ENCODE measurements at places on chromosomes 5 and 9.

GRCh38 chr5:73183481-73183891, 10.5 kb downstream of the TMEM174 start:
- H3K36me3 ChIP-seq = no peaks in the 10 kb centered on the region
- H3K27ac ChIP-seq = no peak overlapping the region
- no peak overlapping the region for H3K4me3 ChIP-seq
- no peaks in the 10 kb centered on the region for H3K27me3 ChIP-seq

DNA sequence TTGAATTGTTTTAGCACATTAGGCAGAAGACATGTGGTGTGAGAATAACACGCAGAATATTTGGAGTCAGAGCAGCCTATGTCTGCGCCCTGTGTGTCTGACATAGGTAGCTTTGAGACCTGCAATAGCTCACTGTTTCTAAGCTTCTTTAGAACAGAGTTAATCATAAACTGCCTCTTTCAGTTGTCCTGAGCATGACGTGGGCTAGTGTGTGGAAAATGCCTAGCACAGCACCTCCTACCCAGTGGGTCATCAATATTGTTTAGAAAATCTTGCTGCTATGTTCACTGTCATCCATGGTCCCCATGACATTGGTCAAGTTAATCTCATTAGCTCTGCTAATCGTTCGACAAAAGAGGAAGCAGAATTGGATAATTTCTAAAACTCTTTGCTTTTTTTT, 357.4 kb upstream of the SGCD start:
- H3K27ac ChIP-seq = no peak overlapping the region
- no peak overlapping the region for H3K4me3 ChIP-seq
- no peaks in the 10 kb centered on the region for H3K27me3 ChIP-seq
- H3K4me1 ChIP-seq = no peaks in the 10 kb centered on the region
- no peak for DNase-seq

GRCh38 chr9:73031350-73031749, 78.5 kb upstream of the ALDH1A1 start:
- H3K27me3 ChIP-seq = no peaks in the 10 kb centered on the region
- H3K4me3 ChIP-seq = no peak overlapping the region
- no peaks in the 10 kb centered on the region for H3K4me1 ChIP-seq
- H3K36me3 ChIP-seq = no peaks in the 10 kb centered on the region
- no peak overlapping the region for H3K27ac ChIP-seq
- no peak for DNase-seq

GRCh38 chr5:15693933-15694332, 194.0 kb downstream of the FBXL7 start:
- no peaks in the 10 kb centered on the region for H3K4me1 ChIP-seq
- H3K27ac ChIP-seq = no peak overlapping the region
- no peak for DNase-seq
- no peak overlapping the region for H3K4me3 ChIP-seq

GRCh38 chr5:139262059-139262741, 31.3 kb upstream of the MATR3 start:
- H3K27me3 ChIP-seq = no peaks in the 10 kb centered on the region
- DNase-seq = no peak
- no peaks in the 10 kb centered on the region for H3K4me1 ChIP-seq
- H3K27ac ChIP-seq = no peak overlapping the region

DNA sequence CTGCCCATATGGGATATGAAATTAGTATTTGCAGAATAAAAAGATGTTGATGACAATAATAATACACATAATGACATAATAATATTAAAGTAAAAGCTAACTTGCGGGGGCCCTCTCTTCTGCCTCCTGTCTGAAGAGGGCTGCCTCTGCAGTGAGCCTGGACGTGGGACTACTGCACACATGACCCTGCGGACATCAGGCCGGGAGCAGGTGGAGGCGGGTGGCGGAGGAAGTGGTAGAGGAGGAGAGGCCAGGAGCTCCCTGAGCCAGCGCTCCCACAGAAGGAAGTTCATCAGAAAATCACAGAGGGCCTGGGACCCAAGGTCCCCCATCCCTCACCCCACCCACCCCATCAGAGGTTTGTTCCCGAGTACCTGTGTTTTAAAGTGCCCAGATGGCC, 60.5 kb downstream of the ROPN1L start:
- H3K27me3 ChIP-seq = no peaks in the 10 kb centered on the region
- no peak overlapping the region for H3K4me3 ChIP-seq
- no peak for DNase-seq
- H3K4me1 ChIP-seq = no peaks in the 10 kb centered on the region
- H3K27ac ChIP-seq = no peak overlapping the region

DNA sequence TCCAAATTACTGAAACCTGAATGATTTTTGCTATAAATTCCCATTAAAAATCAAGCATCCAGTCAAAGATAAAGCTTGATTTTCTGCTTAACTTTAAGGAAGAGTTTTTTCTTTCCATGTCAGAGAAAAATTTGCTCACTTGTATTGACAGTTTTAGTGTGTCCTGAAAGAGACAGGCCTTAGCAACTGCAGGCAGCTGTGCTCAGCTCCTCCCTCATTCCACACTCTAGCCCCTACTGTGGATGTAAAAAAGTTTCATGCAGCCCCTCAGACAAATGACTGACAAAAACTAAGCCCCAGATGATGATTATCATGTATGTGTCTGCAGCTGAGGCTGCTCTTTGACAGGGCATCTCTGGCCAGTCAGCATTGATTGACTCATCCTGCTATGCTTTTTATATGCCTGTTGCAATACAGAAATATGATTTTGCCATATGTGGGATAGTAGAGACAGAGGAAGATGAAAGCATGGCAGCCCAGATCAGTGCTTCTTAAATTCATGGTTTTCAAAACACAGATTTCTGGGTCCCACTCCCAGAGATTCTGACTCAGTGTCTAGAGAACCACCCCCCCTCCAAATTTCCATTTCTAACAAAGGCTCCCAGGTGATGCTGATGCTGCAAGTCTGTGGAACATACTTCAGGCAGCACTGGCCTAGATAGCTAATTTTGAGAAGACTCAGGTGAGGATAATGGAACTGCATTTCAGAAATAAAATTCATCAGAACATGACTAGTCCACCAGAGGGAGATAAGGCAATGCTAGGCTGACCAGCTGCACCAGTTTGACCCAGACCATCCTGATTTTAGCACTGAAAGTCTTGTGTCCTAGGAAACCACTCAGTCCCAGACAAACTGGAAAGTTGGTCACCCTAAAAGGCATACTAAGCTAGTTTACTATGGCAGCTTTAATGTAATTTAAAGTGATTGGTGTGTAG, 298.7 kb upstream of the KCNN2 start:
- no peaks in the 10 kb centered on the region for H3K27me3 ChIP-seq
- no peaks in the 10 kb centered on the region for H3K36me3 ChIP-seq
- H3K27ac ChIP-seq = no peak overlapping the region
- no peak for DNase-seq
- no peak overlapping the region for H3K4me3 ChIP-seq

- H3K36me3 ChIP-seq = no peaks in the 10 kb centered on the region
- no peak overlapping the region for H3K4me3 ChIP-seq
- H3K27me3 ChIP-seq = no peaks in the 10 kb centered on the region
- DNase-seq = no peak
These were observed 98.8 kb upstream of the RAPGEF1 start for GRCh38 chr9:131838530-131839280.

GRCh38 chr9:15743512-15743911, 190.7 kb downstream of the CCDC171 start:
- H3K4me1 ChIP-seq = no peaks in the 10 kb centered on the region
- no peak overlapping the region for H3K4me3 ChIP-seq
- no peak overlapping the region for H3K27ac ChIP-seq
- H3K36me3 ChIP-seq = no peaks in the 10 kb centered on the region

DNA sequence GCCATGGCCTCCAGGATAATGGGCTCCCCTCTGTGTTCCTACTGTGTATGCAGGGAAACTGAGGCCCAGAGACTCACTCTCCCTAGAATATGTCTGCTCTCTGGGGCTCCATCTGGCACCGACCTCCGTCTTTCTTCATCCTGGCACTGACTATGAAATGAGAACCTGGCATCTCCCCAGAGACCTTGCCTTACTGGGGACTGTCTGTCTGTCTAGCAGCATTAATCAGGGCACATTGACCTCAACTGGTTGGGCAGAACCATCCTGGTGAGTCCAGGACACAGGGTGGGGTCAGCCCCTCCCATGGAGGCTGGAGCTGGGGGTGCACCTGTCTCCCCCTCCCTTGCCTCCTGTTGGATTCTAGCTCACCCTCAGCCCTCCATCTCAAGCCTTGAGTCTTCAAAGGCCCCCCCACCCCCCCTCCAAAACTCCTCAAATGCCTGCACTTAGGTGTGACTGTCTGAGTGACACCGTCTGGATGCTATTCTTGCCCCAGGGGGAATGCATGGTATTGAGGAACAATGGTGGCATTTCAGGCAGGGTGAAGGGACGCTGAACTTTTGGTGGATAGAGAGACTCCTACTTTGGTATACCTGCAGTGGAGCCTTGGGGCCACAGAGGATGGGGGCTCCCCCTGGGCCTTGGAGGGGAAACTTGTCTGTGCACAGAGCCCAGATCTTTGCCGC, 12.8 kb upstream of the PITX1 start:
- H3K4me3 ChIP-seq = no peak overlapping the region
- DNase-seq = no peak
- no peak overlapping the region for H3K27ac ChIP-seq
- H3K4me1 ChIP-seq = no peaks in the 10 kb centered on the region
- no peaks in the 10 kb centered on the region for H3K27me3 ChIP-seq

DNA sequence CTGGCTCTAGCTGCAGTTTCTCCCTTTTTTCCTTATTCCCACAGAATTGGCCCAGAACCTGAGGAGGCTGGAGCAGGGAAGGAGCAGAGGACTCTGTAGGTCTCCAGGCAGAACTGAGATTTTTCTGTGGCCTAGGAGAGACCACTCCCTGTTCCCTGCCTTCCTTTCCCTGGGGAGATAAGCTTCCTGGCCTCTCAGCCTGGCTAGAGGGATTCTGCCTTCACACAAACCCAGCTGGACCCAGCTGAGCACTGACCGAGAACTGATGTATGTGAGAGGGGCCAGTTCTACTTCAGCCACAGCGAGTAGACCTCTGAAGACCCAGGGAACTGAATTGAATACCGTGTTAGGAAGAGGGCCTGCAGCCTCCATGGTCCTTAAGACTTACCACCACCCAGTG, 48.0 kb downstream of the RUSC2 start:
- peaks cover 4% of the 10 kb centered on the region for H3K27me3 ChIP-seq
- H3K36me3 ChIP-seq = no peaks in the 10 kb centered on the region
- no peak for DNase-seq
- no peak overlapping the region for H3K27ac ChIP-seq
- no peaks in the 10 kb centered on the region for H3K4me1 ChIP-seq

GRCh38 chr9:135823036-135823435, 84.3 kb downstream of the CAMSAP1 start:
- no peaks in the 10 kb centered on the region for H3K27me3 ChIP-seq
- no peak overlapping the region for H3K4me3 ChIP-seq
- no peak overlapping the region for H3K27ac ChIP-seq
- DNase-seq = no peak
- peaks cover 30% of the 10 kb centered on the region for H3K36me3 ChIP-seq

DNA sequence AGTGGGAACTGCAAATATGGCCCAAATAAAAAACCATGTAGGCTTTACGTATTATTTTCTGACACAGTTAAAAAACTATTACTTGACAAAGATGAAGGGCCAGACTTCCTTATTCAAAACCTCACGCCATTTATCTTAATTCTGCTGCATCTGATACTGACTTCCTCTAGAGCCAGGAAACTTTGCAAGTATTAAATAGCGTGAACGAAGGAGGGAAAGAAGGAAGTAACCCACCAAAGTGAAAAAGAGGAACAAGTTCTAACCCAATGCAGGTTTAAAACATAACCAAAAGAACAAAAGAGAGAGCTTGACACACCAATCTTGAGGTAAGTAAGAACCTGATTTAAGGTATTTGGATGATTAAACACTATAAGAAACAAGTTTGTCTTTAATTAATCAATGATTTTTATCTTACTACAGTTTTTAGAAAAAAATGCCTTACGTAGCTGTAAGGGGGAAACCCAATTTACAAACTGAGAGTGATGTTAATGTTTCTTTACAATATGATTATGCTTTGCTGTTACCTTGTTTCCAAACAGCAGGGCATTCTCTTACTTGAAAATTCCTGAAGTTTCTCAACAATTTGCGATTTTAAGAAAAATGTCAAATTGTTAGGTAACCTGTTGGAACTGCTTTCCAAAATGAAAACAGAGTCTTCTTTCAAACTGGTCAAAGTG, at the start of gene GAPT:
Gene GAPT (plus strand): TSS at position 220 of the 677 bp plus-strand sequence. CDS start 3,102 bp downstream, outside the sequence.
- H3K4me1 ChIP-seq = no peaks in the 10 kb centered on the region
- no peaks in the 10 kb centered on the region for H3K36me3 ChIP-seq
- no peak within 1 kb of the TSS for H3K4me3 ChIP-seq

GRCh38 chr9:126864771-126865170, 4.3 kb downstream of the ZBTB34 start:
- no peak overlapping the region for H3K4me3 ChIP-seq
- no peak for DNase-seq
- peaks cover 22% of the 10 kb centered on the region for H3K4me1 ChIP-seq
- H3K27me3 ChIP-seq = no peaks in the 10 kb centered on the region
- no peaks in the 10 kb centered on the region for H3K36me3 ChIP-seq

GRCh38 chr5:148887123-148887881, 60.9 kb downstream of the ADRB2 start:
- no peak overlapping the region for H3K4me3 ChIP-seq
- H3K27me3 ChIP-seq = no peaks in the 10 kb centered on the region
- no peak for DNase-seq
- H3K36me3 ChIP-seq = no peaks in the 10 kb centered on the region
- no peaks in the 10 kb centered on the region for H3K4me1 ChIP-seq

DNA sequence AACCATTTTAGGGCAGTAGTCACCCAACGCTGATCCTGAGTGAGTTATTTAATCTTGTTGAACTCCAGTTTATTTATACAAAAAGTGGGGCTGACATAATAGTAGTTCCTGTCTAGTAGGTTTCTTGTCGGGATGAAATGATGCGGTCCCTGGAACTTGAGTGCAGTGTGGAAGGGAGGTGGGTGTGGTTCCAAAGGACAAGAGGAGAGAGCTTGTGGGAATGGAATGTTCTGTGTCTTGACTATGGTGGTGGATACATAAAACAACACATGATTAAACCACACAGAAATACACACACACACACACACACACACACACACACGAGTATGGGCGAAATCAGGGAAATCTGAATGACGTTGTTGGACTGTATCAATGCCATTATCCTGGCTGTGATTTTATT, 66.1 kb upstream of the BARHL1 start:
- no peak for DNase-seq
- no peak overlapping the region for H3K4me3 ChIP-seq
- no peaks in the 10 kb centered on the region for H3K36me3 ChIP-seq
- H3K27ac ChIP-seq = no peak overlapping the region

DNA sequence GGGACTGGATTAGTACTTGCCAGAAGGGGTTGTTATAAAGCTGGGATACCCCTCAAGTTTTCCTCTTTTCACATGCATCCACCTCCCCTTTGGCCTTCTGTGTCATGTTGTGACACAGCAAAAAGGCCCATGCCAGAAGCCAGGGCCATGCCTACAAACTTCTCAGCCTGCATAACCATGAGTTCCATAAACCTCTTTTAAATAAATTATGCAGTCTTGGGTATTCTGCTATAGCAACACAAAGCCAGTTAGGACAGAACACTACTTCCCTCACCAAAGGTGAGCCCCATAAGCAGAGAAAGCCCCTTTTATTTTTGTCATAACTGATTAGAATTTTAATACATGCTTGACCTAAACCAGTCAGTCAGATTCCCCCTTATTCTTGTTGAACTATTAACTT, 801.3 kb downstream of the DNAH5 start:
- no peak overlapping the region for H3K27ac ChIP-seq
- no peaks in the 10 kb centered on the region for H3K27me3 ChIP-seq
- no peaks in the 10 kb centered on the region for H3K4me1 ChIP-seq
- no peaks in the 10 kb centered on the region for H3K36me3 ChIP-seq
